Cerebellar cortex (tissue), 1 donor: ENCODE measurements at places on chromosomes 3 and 15.

GRCh38 chr15:63010920-63011693, 31.4 kb upstream of the TPM1 start:
- no peak for DNase-seq

- peak; percentile 79 for DNase-seq
These were observed at the start of gene ZNF662 for GRCh38 chr3:42906070-42906847. Gene ZNF662, plus strand, starts transcription at chr3:42906142. Its CDS starts 1,973 bp downstream, at chr3:42908115.

DNA sequence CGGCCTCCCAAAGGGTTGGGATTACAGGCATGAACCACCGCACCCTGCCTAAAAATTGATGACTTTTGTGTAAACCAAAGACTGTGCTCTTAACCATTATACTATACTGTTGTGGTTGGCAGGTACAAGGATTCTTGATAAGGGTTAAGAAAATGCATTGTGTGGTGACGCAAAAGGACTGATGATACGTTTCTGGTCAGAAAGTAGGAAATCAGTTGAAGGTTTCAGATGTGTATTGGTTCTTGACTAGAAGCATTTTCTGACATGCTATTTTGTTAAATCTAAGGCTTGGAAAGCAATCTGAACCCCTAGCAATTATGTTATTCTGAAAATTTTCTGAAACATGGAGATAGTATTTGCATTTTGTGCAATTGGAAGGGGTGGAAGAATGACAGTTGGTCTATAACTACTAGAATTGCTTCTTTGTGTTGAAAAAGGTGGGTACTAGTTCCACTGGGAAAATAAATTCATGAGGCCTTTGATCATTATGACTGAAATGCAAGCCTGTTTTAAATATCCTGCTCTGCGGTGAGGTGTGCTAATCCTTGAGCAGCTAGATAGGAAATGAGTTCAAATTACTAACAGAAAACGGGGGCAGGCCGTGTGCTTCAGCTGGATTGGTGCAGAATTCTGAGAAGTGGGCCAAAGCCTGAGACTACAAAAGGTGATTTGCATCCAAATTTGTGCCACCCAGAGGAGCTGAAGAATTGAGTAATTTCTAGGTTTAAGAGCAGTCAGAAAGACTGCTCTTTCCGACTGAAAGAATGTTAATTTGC, 66.0 kb upstream of the LRRFIP2 start:
- peak; percentile 24 for DNase-seq

DNA sequence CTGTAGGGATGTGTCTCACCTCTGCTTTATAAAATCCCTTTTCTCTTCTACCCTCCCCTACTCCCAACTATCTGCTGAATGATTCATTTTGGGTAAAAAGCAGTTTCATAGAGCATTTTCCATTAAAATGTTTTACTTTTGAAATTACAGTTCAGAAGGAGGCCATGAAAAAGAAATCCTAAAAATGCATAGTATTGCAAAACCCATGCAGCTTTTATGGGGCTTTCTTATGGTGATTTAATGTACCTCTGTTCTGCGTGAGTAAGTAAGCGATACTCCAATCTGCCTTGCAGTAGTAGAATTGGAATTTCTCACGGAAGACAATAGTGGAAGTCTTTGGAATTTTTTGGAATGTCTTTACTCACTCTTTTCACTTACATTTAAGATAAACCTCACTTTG, 111.9 kb downstream of the ARPP21 start:
- no peak for DNase-seq

DNA sequence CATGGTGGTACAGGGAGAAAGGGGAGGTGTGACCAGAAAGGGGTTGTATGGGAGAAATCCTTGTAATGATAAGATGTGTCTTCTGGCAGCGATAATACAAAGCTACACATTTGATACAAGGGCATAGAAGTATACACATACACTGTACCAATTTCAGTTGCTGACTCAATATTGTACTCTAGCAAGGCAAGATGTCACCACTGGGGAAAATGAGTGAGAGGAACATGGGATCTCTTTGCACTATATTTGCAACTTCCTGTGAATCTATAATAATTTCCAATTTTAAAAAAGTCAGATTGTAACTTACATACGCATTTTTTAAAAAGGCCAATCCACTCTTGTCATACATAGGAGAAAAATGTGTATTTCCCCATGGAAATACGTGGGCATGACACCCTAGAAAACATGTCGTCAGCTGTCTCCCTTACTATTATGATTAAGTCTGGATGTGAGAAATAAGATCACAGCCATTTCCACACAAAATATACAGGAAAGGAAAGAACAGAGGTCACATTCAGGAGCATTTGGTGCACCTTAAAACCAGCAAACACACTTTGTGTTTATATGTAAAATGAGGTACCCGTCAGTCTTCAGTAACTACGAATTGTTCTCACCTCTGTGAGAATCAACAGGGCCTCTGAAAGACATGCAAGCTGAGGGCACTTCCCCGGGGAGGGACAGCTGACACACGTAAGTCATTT, 22.9 kb downstream of the PRR23E start:
- DNase-seq: no peak

DNA sequence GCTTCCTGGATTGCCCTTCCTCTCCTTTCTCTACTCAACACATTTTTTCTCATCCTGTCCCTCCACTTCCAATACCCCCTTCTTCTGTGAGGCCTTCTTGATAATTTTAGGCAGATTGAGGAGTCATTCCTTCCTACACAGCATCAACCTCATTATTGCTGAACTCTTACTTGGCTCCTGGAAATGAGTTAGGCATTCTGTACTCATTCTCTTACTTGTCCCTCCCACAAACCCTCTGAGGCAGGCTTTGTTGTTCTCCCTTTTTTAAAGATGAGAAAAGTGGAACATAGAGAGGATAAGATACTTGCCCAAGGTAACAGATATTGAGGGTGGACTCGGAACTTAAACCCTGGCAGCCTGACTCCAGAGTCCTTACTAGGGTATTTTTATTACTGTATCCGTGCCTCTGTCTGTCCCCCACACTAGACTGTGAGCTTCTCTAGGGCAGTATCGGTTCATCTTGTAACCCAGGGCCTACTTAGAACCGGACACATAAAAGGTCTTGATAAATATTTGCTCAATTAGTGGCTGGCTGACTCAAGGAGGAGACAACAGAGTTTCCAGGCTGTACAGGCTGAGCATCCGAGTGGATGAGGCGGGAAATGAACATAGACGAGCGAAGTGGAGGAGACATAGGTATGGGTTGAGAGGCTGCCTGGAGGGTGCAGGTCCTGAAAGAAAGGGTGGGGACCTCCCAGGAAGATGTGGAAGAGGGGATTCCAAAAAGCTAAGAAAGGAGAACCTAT, 148.7 kb upstream of the ATP2B2 start:
- no peak for DNase-seq

DNA sequence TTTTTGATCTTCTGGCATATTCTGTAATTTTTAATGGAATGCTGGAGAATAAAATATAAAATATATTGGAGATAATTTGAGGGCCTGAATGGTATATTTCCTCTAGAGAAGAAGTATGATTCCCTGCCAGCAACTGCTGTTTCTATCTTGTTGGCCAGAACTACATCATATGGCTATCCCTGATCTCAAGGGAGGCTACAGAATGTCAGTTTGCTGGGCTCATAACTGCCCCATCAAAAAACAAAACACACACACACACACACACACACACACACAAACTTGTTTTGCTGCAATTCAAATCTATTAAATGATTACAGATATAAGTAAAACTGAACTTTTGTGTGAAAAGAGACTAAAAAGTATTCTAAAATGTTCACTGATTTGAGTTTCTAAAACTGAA, 51.0 kb downstream of the RASA2 start:
- DNase-seq: no peak

DNA sequence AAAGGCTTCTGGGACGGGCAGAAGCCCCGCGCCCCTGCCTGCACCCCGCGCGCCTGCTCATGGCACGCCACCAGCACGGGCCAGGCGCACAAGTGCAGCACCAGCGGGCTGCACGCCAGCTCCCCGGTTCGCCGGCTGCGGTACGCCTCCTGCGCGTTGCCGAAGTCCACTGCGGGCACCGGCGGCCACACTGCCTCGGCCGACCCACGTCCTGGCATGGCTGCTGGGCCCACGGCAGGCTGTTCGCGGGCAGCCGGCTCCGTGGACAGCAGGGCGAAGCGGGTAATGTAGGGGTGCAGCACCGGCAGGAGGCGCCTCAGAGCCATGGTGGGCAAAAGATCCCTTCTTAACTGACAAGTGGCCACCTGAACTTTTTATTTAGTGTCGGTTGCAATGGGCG, 34.8 kb downstream of the MCCC1 start:
- no peak for DNase-seq

DNA sequence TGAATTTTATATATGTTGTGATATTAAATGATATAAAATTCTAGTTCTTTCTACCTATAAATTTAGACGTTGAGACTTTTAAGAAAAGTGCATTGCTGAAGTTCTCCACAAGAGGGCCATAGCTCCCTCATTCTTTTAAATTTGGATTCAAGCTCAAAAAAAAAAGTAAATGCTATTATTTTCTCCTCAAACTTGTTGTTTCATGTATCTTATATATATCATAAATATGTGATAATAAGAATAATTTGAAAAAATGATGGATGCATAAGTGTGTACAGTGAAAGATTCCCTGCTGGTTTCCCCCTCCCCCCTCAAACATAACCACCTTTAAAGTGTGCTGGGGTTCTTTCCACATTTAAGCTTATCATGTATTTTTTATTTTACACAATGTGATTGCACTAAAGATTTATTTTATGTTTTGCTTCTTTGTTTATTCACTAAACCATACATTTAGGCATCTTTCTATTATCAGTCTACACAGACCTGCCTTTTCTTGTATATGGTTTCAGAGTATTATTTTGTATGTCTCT, 769.4 kb upstream of the GOLIM4 start:
- peak; percentile 8 for DNase-seq

- no peak for DNase-seq
These were observed 374.1 kb downstream of the FHIT start for GRCh38 chr3:60877188-60877587.

- DNase-seq: peak; percentile 18
These were observed 63.6 kb downstream of the LINGO1 start for GRCh38 chr15:77568973-77569728.

- DNase-seq: peak; percentile 5
These were observed 159.8 kb upstream of the CTDSPL start for GRCh38 chr3:37701734-37702433.
